Activated CD8-positive, alpha-beta memory T cell treated with anti-CD3 and anti-CD28 coated beads for 24 hours (primary cell): ENCODE measurements at places on chromosomes 16 and 17.
A peak's percentile ranks its signal among the peaks of the same experiment; 100 is the strongest.

GRCh38 chr17:58318065-58318481 is 10.5 kb downstream of the TSPOAP1 start:
- DNase-seq: no peak

DNA sequence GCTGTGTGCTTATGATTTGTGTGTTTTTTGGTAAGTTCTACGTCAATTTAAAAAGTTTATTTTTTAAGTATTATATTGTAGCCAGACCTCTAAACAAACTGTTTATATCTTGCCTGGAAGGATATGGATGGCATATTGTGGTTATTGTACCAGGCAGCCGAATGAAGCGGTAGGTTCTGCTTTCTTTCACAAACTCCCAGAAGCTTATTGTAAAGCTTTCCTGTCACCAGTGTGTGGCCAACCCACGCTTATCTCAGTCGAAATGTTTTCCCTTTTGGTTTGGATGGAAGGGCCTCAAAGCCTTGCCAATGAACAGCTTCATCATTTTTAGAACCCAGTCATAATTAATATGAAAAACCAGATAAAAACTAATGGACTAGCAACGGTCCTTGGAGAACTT is 53.1 kb downstream of the CYB5B start:
- DNase-seq: peak; percentile 11

DNA sequence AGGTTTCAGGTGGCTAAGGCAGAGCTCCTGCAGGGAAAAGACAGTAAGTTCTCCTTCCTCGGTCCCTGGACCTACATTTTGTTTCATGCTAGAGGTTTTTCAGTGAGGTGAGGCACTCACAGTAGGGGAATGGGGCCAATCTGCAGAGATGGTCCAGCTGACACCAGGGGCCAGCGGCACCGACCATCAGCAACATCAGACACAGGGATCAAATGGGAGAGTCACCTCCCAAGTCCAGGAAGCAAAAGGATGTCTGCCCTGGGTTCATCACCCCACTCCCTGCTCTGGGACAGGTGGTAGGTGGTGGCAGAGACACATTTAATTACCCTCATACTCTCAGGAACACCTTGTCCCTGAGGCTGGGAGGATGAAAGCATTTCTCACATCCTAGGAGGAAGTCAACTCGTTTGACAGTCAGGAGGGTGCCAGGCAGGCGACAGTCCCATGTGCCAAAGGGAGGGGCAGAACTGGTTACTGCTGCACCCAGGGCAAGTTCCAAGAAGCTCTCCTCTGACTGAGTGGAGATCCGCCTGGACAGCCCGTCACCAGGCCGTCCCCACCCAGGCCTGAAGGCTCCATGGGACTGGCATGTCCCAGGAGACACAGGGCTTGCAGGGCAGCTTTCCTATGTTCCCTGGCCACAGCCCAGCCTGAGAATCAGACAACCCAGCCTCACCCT is 19.2 kb downstream of the ATP6V0D1 start:
- no peak for DNase-seq

- no peak for DNase-seq
Measured at GRCh38 chr17:75060434-75061054, 13.5 kb downstream of the KCTD2 start.

DNA sequence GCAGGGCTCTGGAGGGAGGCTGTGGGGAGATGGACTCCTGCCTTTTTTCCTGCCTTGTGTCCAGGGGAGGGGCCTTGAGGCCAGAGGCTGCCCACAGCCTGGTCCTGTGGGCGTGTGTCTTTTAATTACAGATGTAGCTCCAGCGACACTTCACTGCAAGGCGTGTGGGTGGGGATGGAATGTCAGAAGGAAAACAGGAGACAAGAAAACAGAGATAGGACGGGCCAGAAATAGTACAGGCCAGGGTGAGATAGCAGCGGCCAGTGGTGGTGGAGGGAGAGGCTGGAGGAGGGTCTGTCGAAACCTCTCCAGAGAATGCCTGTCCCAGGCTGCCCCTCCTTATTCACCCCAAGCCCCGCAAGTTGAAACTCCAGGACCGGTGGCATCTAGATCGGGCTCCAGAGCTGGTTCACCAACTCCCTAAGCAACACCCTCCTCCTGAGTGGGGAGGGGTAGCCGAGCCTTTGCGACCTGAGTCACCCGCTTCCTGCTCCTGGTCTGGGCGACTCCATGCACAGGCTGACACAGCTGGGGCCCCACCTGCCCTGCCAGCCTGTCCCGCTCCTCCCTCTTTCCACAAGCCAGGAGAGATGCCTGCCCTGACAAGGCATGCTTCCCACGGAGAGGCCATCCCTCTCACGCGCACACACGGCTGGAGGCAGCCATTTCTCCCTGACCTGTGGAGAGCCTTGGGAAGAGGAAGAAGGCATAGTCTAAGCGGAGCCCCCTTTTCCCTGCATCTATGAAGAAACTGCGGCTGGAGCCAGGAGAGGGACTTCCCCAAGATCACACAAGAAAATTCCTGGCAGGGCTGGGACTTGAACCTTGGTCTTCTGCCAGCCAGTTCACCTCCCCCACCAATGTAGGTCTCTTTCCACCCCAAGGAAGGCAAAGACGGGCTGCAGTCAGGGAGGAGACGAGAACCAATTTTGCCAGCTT is 6.6 kb upstream of the JUP start:
- no peak for DNase-seq

DNA sequence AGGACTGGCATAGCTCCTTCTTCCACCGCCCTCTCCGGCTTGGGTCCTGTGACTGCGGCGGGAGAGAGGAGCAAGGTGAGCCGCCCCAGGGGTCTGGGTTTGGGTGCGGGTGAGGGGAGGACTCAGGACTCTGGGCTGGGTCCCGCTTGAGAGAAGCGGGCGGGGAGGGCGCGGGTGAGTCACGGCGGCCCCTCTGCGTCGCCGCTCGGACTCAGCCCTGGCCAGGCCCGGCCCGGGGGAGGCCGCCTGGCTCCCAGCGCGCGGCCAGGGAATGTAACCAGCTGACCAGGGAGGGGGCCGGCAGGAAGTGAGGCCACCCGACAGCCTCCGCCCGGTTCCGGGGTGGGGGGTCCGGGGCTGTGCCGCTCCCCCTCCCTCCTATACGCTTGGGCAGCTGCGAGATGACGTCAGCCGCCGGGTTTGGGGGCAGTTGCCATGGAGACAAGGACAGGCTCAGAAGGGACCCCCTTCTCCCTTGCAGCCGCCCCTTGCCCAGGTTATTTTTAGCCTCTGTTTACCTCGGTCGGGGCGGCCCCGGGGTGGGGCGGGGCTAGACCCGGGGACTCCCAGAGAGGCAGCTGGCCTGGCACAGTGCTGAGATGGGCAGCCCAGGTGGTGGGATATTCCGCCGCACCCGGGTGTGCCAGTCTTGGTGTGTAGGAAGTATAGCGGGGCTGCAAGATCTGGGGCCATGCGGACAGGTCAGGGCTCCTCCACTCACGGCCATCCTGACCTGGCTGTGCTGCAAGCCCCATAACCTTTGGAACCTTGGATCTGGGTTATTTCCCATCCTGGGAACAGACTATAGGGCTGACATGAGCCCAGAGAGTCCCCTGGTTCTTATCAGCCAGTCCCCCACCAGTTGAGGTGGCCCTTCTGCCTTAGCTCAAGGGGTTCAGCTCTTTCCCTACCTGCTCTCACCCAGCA is 1.6 kb downstream of the RIPOR1 start:
- DNase-seq: no peak

DNA sequence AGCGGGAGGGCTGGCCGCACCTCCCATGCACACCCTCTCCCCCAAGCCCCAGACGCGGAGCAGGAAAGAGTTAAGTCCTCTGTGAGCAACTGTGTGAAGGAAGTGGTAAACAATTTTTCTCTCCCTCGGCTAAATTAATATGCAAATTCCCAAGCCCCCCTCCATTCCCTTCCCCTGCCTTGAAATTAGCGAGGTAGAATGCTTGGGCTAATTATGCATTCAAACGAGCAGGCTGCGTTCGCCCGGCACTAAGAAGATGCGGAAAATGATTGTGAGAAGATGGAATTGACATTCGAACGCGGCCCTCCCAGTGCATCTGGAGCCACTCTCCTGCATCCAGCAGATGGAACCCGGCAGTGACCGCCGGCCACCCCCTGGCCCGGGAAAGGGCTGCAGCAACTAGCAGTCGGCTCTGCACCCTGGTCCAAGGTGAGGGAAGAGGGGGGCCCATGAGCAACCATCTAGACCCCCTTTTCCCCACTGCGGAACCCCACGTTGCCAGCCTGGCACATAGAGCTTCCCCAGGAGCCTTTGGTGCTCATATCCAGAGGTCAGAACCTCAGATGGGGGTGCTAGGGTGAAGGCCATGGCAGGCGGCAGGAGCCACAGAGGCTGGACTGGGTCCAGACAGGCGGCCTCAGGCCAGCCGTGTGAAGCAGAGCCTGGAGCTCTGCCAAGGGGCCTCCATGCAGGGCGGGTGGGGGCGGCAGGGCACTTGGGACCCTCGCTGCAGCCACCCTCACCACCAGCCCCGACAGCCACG is 49.1 kb upstream of the ACSF3 start:
- DNase-seq: no peak

DNA sequence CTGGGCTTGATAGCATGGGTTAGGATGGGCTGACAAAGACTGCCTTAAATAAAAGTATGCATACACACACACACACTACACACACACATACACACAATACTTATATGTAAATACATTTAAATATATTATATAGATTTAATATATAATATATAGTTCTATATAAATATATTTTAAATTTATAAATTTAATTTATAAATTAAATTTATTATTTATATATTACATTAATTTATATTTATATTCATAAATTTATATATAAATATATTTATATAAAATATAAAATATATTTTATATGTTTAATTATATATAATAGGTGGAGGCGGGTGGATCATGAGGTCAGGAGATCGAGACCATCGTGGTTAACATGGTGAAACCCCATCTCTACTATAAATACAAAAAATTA is 83.2 kb downstream of the CDH13 start:
- no peak for DNase-seq

DNA sequence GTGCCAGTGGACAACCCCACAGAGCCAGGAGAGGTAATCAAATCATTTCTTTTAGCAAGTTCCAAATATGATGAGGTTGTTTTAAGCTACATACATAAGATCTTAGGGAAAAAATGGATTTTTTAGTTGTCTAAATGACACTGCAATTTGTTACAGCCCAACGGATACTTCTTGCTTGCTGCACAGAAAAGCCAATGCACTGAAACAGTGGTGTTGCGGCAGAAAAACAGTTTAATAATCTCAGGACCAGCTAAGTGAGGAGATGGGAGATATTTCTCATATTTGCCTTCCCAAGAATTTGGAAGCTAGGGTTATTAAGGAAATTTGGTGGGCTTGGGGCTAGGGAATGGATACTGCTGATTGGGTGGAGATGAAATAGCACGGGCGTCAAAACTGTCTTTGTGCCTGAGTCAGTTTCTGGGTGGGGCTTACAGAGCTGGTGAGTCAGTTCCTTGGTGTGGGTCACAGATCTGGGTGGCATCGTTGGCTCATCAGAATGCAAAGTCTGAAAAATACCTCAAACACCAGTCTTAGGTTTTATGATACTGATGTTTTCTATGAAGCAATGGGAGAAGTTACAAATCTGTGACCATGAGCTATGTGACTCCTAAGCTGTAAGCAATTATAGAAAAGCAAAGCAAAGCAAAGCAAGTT is 255.4 kb downstream of the IRX3 start:
- DNase-seq: no peak

DNA sequence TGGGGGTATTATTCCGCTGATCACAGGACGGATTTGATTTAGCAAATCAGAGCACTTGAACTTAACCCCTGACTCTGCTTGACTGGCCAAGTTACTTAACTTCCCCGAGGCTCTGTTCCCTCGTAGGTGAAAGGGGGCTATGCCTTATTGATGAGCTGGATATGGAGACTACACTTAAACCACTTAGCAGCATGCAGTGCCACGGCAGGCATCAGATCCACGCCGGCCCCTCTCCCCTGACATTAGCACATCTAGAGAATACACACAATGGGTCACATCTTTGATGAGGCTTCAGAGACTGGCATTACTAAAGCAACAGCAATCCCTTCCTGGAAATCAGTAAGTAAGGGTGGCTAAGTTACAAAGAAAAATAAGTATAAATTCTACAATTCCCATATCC is 71.0 kb downstream of the ABCC12 start:
- no peak for DNase-seq

- peak; percentile 67 for DNase-seq
Measured at GRCh38 chr16:49876716-49877129, 20.8 kb upstream of the ZNF423 start.

DNA sequence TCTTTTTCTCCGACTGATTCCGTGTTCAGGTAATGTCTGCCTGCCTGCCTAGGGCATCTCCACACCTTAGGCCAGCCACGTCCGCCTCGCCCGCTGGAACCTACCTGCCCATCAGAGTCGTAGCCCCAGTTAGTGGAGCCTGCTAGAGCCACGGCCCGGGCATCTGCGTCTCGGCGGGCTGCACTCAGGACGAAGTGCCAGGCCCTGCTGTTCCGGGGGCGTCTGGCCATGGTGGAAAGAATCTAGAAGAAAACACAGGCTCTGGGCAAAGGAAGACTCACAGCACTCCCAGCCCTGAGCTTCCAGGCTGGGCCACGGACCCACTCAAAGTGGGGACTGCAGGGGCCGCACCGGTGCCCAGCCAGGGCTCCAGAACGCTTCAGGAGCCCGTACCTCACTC is 1.1 kb downstream of the SPSB3 start:
- no peak for DNase-seq

GRCh38 chr17:78359997-78360370 is at the start of gene SOCS3:
SOCS3 (minus strand) TSS chr17:78360077; CDS start chr17:78359095, 982 bp downstream.
- peak; percentile 98 for DNase-seq

DNA sequence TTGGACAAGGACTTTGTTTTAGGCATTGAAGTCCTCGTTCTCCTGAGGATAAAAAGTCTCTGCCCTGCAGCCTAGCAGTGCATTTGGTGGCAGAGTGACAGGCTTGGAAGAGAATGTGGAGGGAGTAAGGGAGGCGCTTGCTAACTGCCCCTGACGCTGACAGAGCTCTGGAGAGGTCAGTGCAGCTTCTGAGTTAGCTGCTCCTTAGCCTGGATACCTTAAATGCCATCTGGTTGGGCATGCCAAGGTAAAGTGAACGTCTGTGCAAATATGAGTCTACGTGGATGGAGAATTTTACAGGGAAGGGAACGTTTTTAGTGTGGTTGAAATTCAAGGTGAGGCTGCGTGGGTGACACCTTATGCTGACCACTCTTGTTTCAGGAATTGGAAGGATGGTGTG is 44.4 kb downstream of the SEC14L1 start:
- no peak for DNase-seq
